CD4-positive, alpha-beta memory T cell (primary cell): ENCODE measurements at places on chromosomes 13 and 19. TPM values are rescaled to one million over a fixed set of nuclear protein-coding genes. Genes with fewer than 3 reads are reported as not detected.

Gene CGB2
- not detected for total RNA-seq

Gene PTH2
- not detected for total RNA-seq

Gene TBXA2R
- total RNA-seq = 0.70 TPM

Gene HSPB6
- total RNA-seq = not detected

Gene C19orf67
- 0.55 TPM for total RNA-seq

Gene NALCN
- total RNA-seq = not detected

Gene MADCAM1
- 1.5 TPM for total RNA-seq

Gene COL5A3
- 4.3 TPM for total RNA-seq

Gene APC2
- not detected for total RNA-seq

Gene COG3
- 51.1 TPM for total RNA-seq

Gene ASF1B
- 3.0 TPM for total RNA-seq

Gene RXFP2
- total RNA-seq = not detected
